AG20443 (cell line): ENCODE measurements at places on chromosomes 5 and 9.

GRCh38 chr5:125261505-125262250 lies 515.2 kb upstream of the ZNF608 start:
- DNase-seq: no peak

DNA sequence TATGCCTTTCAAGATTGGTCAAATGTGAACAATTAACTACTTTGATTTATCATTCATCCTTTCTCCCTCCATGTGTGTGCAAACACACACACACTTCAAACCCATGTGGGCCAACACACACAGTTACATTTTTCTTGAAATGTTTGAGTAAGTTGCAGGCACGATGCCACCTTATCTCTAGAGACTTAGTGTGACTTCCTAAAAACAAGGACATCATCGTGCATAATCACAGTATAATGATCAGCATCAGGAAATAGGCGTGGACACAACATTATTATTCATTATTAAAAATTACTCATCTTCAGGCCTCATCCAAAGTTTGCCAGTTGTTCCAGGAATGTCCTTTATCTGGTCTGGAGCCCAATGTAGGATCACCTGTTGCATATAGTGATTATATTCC lies 209.5 kb downstream of the GNA14 start:
- DNase-seq: no peak

DNA sequence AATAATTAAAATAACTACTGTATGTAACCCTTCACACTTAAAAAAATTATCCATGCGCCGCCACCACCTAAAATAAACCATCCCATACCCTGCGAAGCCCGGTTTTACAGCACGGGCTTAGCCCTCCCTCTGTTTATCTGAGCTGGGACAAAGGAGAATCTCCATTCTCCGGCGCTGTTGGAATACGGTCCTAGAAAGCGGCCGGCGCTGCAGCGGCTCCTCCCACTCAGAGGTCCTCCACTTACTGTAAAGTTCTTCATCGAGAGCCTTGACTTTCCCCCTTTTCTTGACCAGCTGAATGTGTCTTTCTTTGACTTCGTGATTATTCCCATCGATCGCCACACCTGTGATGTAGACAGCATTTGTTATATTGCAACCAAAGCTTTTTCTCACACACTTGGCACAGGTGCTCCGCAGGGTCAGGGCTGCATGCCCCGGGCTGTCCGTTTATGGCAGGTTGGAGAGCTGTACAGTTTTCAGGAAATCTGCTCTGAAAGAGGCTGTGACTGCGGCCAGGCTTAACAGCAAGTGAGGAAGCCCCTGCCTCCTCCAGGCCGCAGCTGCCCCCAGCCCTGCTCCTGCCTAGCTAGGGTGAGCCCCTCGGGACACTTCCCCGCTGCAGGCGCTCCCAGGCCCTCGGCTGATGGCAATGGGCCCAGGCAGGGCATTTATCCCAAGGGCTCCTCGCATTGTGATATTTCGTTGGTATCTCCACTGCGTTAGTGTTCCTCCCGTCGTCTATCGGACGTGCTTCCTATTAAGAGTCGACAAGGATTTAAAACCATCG lies 16.7 kb downstream of the GFPT2 start:
- DNase-seq: no peak

- no peak for DNase-seq
Measured at GRCh38 chr9:83936523-83936922, 15.3 kb upstream of the KIF27 start.

DNA sequence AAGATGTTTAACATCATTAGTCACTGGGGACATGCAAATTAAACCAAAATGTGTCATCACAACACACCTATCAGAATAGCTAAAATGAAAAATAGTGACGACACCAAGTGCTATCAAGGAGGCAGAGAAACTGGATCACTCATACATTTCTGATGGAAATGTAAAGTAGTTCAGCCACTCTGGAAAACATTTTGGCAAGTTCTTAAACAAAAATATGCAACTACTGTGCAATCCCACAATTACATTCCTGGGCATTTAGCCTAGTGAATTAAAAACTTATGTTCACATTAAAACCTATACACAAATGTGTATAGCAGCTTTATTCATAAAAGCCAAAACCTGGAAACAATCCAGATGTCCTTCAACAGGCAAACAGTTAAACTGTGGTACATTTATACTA lies 53.1 kb downstream of the SVEP1 start:
- DNase-seq: no peak

- DNase-seq: no peak
Measured at GRCh38 chr5:147397616-147398015, 112.3 kb downstream of the DPYSL3 start.

DNA sequence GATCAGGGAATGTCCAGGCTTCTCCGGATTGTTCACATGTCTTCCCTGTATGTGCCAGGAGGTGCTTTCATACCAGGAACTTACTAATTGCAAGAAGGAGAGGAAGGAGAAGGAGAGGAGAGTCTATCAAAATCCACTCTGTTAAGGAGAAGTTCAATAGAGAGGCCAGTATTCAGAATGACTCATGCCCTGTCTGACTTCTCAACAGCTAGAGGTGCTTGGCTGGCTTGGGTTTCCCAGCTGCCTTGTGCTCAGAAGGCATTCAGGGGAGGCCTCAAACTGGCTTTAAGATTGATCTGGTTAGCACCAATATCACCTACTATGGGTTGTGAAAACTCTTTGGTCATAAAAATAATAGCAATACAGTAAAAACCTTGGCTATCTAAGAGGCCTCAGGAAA lies 167.9 kb upstream of the GLRA1 start:
- no peak for DNase-seq
